ENCODE measurements at places on chromosomes 3 and 15.

- no peak for DNase-seq
These were observed 19.0 kb downstream of the SQOR start for GRCh38 chr15:45653702-45654424.

DNA sequence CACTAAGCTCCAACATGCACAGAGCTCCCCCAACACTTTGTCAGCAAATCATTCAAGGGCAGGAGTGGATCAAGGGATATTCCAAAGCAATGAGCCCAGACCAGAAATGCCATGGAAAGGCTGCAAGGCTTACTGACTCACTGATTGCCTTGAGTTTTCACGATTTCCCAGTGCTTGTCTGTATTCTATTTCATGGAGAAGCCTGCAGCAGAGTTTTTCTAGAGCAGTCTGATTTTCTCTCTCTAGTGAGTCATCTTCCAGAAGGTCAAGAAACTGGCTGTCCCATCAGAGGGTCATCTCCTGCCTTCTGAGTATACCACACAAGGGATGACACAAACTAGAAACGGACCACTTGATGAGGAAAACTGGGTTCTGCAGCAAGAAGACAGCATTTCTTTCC, 16.5 kb downstream of the LMCD1 start:
- no peak for DNase-seq

GRCh38 chr15:81092559-81092902, 41.5 kb upstream of the CFAP161 start:
- no peak for DNase-seq

- DNase-seq: no peak
These were observed 25.5 kb downstream of the CHRD start for GRCh38 chr3:184405075-184406030.
